Gastrocnemius medialis (tissue), 4 donors: ENCODE measurements at places on chromosomes 7 and 10. TPM values are rescaled to one million over a fixed set of nuclear protein-coding genes. Genes with fewer than 3 reads are reported as not detected.

Gene TNS3
- total RNA-seq: 39.4 TPM

Gene GPR158
- not detected for total RNA-seq

Gene GIMAP2
- total RNA-seq: 2.2 TPM

Gene ATP5F1C
- 397 TPM for total RNA-seq

Gene MYOZ1
- 938 TPM for total RNA-seq

DNA sequence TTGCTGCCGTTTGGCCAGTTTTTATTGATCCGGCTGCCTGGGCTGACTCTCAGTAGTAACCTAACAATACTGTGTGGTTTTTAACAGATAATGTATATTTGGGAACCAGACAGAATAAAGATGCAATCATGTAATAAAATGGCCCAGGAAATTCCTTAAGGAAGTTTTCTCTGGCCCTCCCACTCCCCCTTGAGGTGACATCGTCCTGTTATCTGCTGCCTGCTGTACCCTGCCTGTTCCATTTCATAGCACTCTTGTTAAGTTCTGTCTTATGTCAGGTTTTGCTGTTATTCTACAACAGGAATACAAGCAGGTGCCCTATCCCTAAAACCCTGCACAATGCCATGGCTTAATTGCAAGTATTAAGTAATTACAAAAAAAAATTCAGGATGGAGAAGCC lies 12.5 kb downstream of the ITGB8 start:
- no peaks in the 10 kb centered on the region for H3K36me3 ChIP-seq
- H3K4me3 ChIP-seq: no peak overlapping the region

DNA sequence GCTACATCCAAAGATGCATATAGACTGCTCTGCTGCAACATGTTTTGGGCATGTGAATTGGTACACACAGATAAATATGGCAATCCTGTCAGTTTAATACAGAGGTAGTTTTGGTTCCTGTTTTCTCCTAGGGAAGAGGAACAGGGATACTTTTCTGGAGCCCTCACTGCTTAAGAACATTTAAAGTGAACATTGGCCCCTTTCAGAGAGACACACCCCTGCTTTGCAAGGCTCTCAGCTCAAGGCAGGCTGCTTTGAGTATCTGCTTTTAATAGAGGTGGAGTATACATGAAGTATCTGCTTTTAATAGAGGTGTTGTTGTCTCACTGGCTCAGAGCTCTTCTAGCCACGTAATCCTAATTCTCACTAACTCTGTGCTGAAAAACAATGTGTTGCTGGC lies 38.9 kb downstream of the CYP51A1 start:
- H3K27me3 ChIP-seq: no peaks in the 10 kb centered on the region
- no peak overlapping the region for H3K4me3 ChIP-seq
- no peak overlapping the region for H3K27ac ChIP-seq
- no peaks in the 10 kb centered on the region for H3K4me1 ChIP-seq

DNA sequence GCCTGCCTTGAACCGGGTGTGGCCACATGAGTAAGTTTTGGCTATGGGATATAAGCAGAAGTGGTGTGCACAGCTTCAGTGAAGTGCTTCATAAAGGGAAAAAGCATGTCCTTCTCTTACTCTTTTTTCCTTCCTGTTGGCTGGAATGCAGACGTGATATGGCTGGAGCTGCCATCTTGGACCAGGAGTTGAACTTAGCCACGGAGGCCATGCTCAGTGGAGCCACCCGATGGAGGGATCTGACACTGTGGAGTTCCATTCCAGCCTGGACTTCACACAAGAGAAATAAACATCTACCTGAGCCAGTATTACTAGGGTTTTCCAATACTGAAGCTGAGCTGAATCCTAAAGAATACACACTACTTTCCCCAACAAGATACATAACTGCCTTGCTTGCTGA lies 52.3 kb downstream of the CCDC3 start:
- no peaks in the 10 kb centered on the region for H3K4me1 ChIP-seq
- H3K27me3 ChIP-seq: no peaks in the 10 kb centered on the region
- no peak for DNase-seq
- H3K4me3 ChIP-seq: no peak overlapping the region

DNA sequence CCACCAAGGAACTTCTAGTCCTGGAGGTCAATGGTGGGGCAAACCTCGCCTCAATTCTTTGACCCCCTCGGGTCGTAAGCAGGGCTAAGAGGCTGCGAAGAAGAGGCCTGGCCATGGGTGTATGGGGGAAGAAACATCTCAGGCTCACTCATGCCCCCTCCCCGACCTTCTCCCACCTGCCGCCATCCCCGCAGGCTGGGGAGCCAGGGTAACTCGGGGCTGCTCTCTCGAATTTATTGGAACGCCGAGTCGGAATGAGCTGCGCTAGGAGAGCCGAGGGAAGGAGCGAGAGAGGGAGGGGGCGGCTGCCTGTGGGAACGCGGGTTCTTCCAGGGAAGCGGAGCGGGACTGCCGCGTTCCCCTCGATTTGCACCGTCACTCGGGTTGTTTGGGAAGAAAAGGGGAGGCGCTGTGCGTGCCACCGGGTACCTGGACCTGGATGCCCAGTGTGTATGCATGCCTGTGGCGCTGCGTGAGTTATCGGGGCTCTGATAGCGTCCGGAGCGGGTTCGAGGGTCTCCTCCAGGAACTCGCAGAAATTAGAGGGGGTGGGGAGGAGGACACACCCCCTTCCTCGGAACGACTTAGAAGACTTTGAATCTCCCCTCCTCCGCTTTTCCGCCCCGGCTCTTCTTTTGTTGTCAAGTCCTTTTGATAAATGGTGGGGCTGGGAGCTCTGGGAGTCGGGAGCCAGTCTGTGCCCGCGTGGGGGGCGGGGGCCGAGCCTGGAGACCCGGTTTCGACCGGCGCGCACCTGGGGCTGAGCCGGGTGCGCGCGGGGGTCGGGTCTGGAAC lies 1.8 kb upstream of the ZNF503 start:
- peak overlapping the region; percentile 98 for H3K27ac ChIP-seq
- H3K4me3 ChIP-seq: peak overlapping the region; percentile 82
- H3K4me1 ChIP-seq: peaks cover 30% of the 10 kb centered on the region
- H3K27me3 ChIP-seq: no peaks in the 10 kb centered on the region
- H3K36me3 ChIP-seq: no peaks in the 10 kb centered on the region

GRCh38 chr10:74881253-74881884 lies 55.0 kb downstream of the KAT6B start:
- DNase-seq: no peak
- H3K27me3 ChIP-seq: no peaks in the 10 kb centered on the region
- H3K4me1 ChIP-seq: peaks cover 30% of the 10 kb centered on the region
- H3K36me3 ChIP-seq: no peaks in the 10 kb centered on the region

DNA sequence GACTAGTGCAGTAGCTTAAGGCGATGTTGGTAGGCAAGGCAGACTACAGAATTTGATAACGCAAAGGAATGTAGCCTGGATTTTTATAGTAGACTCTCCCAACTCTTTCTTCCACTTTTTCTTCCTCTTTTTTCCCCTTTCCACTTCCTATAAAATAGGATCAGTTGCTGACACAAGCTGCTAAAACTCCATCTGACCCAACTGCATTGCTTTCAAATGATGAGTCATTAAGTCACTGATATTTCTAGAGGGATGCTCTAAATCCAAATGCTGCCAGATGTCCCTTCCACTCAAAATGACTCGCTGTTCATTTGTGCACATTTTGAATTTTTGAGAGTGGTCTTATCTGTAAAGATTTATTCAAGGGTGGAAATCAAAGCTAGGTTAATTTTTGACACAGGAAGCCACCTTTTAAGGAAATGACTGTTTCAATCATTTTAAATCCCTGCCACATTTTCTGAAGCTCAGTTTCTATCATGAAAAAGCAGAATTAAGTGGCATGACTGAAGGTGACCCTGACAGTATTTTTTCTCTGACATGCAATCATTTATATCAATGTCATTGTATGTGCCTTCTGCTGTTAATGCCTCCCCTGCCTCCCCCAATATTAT lies 25.8 kb upstream of the SFMBT2 start:
- H3K27ac ChIP-seq: no peak overlapping the region
- H3K4me1 ChIP-seq: no peaks in the 10 kb centered on the region
- DNase-seq: no peak

DNA sequence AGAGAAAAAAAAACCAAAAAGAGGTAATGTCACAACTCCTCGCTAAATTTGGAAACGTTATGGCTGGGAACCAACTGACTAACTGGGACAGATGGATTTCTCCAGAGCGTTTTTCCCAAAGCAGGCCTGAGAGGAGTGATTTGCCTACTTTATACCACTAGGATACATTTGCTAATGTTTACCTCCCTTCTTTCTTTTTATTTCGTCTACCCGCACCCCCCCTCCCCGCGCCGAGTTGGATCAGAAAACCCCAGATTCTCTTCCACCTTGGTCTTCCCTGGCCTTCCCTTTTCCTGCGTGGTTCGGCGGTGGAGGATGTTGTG lies 7.2 kb downstream of the CPA2 start:
- no peak for DNase-seq
- H3K4me3 ChIP-seq: no peak overlapping the region
- H3K27me3 ChIP-seq: peaks cover 32% of the 10 kb centered on the region
